ENCODE measurements at places on chromosomes 7 and 10.

DNA sequence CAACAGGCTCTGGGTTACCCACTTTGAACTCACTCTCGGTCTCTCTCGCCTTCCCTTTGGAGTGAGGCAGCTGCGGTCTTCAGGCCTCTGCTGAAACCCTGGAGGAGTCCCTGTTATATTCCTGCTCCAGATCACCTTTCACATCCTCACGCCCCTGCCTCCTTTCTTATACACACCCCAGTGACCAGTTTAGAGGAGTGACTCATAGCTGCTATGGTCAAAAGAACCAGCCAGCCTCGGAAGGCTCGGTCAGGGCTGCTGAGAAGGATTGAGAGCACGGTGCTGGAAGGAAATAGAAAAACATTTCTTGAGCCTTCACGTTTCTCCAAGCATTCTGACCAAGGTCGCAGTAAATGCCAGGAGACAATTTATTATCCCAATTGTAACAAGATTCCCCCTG, 28.3 kb upstream of the SVOPL start:
- DNase-seq: no peak

DNA sequence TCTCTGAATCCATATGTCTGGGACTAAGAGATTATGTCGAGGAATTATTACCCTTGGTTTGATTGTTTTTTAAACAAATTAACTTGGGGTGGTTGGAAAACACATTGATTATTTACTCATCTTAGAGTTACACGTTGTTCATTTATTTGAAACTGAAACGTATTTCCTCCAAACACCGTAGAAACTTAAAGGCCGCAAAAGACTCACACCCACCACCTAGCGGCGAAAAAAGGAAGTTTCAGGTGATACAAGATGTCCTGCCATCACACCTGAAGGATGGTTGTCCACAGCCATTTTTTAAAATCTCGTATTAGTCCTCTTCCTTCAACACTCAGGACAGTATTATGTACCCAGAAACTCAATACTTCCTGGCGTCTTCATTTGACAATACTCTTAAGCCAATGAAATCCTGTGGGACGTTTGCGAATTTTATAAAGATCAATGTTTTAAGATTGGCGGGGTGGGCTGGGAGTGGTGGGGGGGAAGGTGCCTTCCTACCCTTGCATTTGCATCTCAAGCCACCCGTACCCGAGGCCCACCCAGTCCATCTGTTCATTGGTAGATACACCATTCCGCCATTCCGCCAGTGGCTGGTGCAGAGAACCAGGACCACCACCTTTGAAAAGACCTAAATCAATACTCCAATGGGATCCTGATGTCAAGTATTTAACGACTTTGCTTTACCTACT, 1.4 kb upstream of the LCOR start:
- DNase-seq: peak; percentile 61

DNA sequence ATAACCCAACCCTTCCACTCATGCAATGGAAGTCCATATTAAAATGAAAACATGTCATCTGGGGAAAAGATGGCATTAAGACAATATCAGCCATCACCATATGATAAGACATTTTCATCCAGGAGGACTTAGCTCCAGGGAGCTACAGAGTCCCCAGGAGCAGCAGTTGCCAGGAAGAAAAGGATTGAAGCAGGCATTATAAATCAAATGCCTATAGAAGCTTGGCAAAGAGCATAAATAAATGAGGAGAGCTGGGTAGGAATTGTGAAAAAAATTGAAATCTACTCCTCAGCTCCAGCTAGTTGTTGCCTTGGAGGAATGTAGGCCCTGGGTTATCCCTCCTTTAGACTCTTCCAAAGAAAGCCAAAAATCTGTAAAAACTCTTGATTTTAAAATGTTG, 42.5 kb downstream of the FAM13C start:
- no peak for DNase-seq

DNA sequence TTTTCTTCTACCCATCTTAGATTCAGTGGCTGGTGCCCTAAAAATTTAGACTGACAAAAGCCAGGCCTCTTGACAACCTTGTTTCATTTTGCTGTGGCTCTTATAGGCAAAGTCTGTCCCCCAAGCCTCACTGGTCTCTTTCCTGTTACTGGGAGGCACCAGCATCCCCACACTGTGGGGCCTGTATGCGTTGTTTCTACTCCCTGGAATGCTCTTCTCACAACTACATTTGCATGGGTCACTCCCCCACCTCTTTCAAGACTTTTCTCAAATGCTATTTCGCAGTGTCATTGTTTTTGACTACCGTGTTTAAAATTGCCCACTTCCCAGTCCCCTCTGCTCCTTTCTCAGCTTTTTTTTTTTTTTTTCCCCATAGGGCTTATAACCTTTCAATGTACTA, 108.7 kb upstream of the DGKB start:
- DNase-seq: no peak

DNA sequence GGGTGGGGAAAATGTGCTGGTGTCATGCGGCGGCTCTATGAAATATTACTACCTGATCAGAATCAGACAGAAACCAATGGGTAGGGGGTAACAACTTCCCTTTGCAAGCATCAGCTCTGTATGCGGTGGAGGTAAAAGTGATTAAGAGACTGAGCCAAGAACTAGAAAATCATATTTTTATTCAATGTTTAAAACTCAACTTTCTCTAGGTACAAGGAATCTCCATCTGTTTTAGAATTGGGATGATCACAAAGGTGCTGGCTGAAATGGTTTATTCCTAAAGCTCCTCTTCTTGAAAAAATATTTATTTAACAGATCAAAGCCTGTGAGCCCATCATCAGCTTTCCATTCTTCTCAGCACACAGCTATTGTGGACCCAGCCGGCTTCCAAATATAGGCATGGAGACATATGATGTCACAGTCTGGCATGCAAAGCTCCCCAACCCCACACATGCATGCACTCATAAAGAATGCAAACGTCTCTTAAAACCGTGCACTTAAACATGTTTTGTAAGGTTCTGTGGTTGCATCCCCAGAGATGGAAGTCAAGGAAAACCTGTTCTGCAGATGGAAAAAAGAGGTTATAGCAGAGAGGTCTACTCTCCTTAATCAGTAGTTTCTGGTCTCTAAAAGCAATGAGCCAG, 126.0 kb downstream of the SKIDA1 start:
- DNase-seq: no peak

- DNase-seq: no peak
Measured at GRCh38 chr10:79100771-79101170, 32.0 kb downstream of the ZMIZ1 start.

DNA sequence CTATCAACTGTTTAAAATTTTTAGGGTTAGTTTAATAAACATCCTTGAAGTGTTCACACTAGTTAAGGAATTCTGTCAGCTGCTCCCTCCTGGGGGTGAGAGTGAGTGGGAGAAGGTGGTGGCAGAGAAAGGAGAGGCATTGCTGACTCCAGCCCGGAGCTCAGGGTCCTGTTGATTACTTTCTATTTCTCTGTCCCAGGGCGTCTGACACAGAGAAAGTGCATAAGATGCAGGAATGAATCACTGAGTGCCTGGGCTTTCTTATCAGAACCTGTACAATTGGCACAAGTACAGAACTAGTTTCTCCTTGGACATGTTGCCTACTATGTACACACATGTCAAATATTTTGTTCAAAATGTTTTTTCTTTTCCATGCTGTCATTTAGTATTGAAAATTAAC, 410.8 kb upstream of the COBL start:
- DNase-seq: no peak

DNA sequence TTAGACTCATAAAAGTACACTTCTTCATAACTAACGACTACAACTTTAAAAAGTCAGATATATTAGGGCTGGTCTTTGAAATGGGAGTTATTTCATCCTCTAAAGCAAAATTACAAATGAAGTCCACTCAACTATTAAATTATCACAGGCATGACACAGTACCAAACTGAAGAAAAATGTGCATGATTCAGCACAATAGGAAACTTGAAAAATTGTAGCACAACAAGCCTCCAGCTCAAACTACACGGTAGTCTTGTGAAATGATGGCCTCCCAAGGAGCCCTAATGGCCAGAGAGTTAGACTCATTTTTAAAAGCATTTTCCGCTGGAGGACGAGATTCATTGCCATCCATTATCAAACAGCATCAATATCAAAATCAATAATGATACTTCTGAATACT, 76.4 kb downstream of the MAGI2 start:
- DNase-seq: no peak

DNA sequence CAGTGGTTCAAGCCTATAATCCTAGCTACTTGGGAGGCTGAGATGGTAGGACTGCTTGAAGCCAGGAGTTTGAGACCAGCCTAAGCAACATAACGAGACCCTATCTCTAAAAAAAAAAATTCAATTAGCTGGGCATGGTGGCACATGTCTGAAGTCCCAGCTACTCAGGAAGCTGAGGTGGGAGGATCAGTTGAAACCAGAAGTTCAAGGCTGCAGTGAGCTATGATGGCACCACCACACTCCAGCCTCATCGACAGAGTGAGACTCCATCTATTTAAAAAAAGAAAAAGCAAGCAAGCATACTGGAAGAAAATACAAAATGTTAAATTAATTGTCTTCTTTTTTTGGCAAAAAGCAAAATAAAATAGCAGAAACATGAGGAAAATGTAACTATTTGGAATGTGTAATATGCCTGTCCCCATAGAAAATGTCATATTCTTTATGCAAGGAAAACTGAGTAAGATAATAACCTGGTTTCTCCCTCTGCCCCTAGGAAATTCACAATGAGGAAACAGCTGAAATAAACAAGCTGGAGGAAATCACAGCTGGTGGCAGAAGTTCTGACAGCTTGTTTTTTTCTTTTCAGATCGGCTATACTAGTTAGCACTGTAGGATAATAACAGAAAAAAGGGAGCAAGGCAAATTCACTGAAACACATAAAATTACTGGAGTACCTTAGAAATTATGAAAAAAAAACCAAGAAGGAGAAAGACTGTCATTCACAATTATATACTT, 48.5 kb downstream of the HERPUD2 start:
- DNase-seq: no peak

DNA sequence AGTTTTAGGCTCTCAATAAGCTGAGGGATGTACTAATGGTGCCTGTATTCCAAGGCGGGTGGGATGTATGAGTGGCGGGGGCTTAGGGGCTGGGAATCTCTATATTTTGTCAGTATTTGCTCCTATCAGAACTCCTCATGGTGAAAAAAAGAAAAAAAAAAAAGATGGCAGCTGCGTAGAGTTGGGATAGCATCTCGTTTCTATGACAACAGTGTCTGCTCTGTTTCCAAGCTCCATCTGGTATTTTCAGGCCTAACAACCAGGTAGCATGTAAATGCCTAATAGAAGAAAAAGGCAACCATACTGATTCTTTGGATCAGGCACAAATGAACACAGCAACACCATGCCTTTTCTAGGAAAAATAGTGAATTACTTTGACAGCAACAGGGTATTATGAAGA, 11.7 kb upstream of the CCDC172 start:
- DNase-seq: no peak

DNA sequence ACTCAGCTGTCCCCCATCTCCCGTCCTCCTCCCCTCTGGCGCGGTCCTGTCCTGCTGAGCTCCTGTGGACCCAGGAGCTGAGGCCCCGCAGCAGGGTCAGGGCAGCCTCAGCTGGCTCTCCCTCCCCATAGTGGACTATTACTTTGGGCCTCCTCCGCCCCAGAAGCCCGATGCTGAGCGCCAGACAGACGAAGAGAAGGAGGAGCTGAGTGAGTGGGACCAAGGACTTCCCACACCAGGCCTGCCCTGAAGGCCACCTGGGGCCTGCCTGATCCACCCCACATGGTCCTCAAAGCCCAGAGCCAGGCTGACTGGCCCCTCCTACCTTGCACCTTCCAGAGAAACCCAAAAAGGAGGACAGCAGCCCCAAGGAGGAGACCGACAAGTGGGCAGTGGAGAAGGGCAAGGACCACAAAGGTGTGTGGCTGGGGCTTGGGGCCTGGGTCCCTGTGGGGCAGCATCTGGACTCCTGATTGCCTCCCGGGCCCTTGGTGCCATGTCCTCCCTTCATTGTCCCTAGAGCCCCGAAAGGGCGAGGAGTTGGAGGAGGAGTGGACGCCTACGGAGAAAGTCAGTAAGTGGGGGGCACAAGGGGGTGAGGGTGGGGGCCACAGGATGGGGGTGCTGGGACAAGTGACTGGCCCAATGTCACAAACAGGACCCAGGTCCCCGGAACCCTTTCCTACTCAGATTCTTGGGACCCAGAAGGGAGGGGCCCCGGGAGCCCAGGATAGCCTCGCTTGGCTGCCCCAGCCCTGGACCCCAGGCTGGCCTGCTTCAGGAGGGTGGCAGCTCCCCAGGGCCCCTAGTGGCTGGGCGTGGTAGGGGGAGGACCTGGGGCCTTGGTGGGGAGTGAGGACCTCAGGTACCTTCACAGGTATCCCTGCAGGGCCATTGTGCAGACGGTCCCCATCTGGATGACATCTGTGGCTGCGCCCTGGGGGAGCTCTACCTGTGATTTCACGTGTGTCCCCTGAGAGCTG, 4.9 kb downstream of the AEBP1 start:
- DNase-seq: no peak

DNA sequence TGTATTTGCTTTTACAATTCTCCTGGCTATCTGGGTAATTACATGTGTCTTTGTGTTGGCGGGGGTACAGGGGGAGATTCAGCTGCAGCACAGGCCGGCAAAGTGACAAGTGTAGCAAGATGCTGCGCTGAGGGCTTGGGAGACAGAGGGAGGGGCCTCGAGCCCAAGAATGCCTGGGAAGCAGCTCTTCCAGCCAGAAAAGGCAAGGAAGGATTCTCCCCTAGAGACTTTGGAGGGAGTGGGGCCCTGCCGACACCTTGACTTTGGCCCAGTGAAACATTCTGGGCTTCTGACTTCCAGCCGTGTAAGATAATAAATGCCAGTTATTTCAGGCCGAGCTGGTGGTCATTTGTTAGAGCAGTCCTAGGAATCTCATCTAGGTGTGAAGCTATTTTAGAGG, 7.2 kb upstream of the REPIN1 start:
- DNase-seq: no peak

GRCh38 chr7:130091999-130092398, 21.7 kb downstream of the KLHDC10 start:
- no peak for DNase-seq

DNA sequence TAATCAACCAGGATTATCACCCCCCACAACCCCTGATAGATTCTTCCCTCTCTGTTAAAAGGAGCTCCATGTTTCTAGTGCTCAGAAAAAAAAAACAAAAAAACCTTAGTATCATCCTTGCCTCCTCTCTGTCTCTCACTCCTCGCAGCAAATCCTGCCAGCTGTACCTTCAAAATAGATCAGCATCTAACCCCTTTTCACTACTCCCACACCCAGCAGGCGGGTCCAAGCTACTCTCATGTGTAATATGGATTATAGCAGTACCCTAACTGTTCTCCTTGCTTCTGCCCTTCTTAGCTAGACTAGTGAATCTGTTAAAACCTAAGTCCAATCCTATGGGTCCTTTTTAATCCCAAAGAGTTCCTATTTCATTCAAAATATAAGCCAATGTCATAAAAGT, 667.4 kb downstream of the MAGI2 start:
- DNase-seq: no peak

GRCh38 chr10:77022671-77023070, 614.9 kb downstream of the KCNMA1 start:
- no peak for DNase-seq

GRCh38 chr10:70747192-70747965, 37.8 kb downstream of the TBATA start:
- no peak for DNase-seq

GRCh38 chr10:9450801-9451200, 1396.3 kb downstream of the GATA3 start:
- no peak for DNase-seq
